ENCODE measurements at places on chromosomes 7 and 10.

DNA sequence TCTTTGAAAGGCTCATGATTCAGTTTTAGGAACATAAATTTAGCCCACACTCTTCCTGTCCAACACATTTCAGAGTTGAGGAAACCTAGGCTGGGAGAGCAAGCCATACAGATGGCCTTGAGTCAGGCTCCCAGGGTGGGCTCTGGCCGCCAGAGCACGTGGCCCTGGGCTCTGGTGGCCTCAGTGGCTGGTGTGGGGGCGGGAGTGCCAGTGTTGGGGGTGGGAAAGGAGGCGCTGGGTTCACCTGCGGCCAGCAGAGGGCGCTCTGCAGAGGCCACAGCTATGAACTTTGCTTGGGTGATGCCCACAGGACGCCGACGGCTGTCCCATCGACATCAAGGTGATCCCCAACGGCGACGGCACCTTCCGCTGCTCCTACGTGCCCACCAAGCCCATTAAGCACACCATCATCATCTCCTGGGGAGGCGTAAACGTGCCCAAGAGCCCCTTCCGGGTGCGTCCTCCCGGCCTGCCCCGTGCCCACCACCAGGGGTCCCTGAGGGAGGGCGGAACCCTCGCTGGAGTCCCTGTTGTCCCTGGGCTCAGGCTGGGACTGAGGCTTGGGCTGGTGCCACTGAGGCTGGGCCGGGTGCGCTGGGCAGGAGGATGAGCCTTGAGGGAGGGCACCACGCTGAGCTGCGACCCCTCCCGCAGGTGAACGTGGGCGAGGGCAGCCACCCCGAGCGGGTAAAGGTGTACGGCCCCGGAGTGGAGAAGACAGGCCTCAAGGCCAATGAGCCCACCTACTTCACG is 11.9 kb downstream of the FLNC start:
- peak; percentile 64 for DNase-seq

GRCh38 chr7:104878577-104878976 is 135.4 kb upstream of the KMT2E start:
- DNase-seq = no peak

DNA sequence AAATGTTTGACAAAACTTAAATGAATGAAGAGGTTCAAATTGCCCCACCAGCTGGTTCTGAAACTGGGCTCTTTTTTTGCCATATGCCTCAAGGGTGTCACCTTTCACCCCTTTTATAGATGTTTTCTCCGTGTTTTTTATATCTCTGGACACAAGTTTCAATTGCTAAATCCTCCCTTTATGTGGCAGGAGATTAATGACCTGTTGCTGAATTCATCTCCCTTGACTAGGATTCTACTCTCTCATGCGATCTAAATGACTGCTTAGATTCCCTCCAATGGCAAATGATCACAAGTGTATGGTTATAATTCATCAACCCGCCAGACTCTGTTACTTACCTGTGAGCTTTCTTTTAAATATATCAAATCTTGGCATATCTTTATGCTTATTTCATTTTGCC is 677.0 kb upstream of the POT1 start:
- DNase-seq = no peak

DNA sequence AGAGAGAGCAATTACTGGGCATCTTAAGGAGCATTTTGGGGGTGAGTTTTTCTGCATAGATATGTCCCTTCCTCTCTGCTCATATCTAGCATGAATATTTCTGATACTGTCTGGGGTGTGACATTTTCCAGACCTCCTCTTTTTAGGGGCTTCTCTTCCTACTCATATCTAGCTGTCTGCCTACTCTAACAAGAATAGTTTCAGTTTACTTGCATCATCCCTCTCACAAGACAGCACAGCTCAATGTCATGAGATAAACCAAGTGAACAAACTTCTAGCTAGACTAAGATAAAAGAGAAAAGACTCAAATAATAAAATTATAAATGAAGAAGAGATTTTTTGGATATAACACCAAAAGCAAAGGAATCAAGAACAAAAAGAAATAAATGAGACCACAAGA is 419.5 kb upstream of the SORCS1 start:
- no peak for DNase-seq

GRCh38 chr10:35641676-35642034 is 441 bp downstream of the FZD8 start:
- DNase-seq = peak; percentile 23

GRCh38 chr7:131090886-131091692 is 236.6 kb upstream of the MKLN1 start:
- no peak for DNase-seq

DNA sequence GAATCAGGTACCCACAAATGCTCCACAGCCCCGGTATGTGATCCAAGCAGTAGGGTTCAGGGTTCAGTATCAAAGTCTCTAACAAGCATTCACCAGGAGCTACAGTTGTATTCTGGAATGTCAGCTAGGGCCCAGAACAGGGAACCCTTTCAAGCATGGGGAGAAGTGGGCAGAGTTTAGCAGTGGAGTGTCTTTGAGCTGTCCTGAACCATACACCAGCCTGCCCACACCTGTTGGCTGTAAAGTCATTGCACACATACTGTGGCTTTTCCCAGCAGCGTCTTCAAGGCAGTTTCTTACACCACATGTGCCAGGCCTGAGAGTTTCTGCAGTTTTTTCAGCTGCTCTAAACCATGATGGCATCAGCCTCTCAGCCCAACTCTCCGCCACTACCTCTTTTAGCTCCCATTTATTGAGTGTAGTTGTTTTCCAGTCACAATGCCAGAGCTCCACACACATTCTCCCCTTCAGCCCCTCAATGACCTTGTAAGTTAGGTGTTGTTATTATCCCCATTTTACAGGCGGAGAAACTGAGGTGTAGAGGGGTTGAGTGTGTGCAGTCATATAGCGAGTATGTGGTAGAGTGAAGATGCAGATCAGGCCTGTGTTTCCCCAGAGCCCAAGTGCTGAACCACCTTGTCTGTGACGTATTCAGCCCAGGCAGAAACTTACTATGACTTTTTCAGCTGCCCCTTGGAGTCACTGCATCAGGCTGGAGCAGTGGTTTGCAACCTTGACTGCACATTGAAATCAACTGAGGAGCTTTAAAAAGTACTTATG is 83.1 kb downstream of the CHN2 start:
- no peak for DNase-seq
